Activated naive CD4-positive, alpha-beta T cell treated with anti-CD3 and anti-CD28 coated beads, Interleukin-2, amount 50 U/mL, for 72 hours (primary cell): ENCODE measurements at places on chromosomes 13 and 19. TPM values are rescaled to one million over a fixed set of nuclear protein-coding genes. Genes with fewer than 3 reads are reported as not detected.

DNA sequence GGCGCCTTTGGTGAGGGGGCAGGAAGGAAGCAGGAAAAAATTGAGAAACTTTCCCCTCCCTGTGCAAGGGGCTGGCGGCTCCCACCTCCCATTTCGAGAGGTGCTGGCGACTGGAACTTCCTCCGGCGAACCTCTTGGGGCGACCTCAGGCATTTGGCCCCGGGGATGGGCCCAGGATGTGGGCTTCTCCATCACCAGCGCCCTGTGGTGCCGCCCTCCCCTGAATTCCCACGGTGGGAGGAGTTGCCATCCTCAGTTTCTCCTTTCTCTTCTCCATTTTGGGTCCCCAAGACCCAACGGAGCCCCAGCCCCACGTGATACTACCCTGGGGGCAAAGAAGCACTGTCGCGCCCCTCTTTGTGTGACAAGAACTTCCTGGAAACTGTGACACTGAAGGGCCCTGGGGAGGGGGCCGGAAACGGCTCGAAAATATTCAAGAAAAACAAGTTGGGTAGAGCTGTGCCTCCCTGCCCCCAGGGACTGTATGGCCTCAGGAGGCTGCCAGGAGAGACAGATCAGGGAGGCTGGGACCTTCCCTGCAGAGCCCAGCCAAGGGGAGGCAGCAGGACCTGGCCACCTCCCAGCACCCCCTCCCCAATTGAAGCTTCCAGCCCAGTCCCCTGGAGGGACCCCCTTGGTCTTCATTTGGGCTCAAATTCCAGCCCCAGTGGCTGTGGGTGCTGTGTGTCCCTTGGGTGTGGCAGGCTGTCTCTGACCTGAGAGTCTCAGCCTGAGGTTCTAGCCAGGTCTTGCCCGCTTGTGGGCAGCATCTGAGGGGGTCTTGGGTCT, 16.2 kb upstream of the AP1M2 start:
- peak; percentile 81 for DNase-seq

GRCh38 chr13:20566468-20566897, 474 bp upstream of the IFT88 start:
- no peak for DNase-seq

GRCh38 chr13:66748712-66749111, 481.4 kb downstream of the PCDH9 start:
- DNase-seq: no peak

Gene OR7A10
- not detected for total RNA-seq

- DNase-seq: no peak
Measured at GRCh38 chr13:109700176-109700575, 86.2 kb downstream of the IRS2 start.

Gene ATP8A2
- 0.25 TPM for total RNA-seq

- no peak for DNase-seq
Measured at GRCh38 chr19:37963190-37963936, 56.4 kb downstream of the SIPA1L3 start.

DNA sequence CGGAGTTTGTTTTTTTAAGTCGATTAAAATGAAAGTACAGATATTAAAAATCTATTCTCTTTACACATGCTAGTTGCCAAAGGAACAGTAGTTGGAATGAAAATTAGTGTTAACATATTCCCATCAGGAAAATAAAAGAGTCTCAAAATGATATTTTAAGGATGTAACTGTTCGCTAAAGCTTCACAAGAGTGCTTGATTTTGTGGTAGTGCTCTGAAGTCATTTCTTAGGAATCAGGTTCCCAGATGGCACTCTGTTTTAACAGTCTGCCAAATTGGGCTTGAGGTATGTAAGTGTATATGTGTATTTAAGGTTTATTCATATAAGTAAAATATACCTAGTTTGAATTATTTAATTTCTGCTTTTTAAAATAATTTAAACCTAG, 128.8 kb downstream of the LMO7 start:
- DNase-seq: no peak

DNA sequence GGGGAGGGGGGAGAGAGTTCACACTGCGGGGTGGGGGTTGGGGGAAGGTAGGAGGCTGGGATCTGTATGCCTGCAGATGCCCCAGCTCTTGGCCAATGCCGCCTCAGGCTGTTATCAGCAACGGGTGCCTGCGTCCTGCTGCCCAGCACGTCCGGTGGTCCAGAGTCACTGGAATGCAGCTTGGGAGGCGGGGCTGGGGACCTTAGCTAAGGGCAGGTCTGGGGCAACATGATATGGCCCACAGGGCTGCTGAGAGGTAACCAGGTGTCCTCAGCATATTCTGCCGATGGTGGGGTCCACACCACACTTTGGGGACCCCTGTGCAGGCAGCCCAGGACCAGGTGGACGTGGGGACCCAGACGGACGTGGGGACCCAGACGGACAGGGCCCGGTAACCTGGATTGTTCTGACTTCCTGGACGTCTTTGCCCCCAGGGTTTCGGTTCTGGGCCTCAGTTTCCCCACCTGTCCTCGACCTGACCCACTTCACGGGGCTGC, 668 bp upstream of the ARHGAP45 start:
- DNase-seq: no peak

- DNase-seq: no peak
Measured at GRCh38 chr19:14763497-14764145, 14.7 kb downstream of the ADGRE2 start.

DNA sequence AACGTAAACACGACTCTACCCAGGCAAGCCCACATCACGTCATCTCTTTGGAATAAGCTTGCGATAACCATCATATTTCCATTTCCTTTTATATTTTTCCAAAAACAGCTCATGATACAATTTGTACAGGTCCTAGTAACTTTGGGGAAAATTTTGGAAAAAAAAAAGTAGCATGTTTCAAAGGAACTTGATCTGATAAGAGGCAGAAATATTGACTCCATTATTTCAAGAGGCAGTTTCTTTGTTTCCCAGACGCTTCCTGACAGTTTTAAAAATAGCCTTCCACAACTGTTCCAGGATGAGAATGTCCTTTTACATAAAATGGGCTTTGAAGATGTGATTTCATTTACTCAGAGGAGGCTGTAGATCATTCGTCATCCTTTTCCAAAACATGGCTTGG, 23.1 kb downstream of the KLF2 start:
- no peak for DNase-seq

DNA sequence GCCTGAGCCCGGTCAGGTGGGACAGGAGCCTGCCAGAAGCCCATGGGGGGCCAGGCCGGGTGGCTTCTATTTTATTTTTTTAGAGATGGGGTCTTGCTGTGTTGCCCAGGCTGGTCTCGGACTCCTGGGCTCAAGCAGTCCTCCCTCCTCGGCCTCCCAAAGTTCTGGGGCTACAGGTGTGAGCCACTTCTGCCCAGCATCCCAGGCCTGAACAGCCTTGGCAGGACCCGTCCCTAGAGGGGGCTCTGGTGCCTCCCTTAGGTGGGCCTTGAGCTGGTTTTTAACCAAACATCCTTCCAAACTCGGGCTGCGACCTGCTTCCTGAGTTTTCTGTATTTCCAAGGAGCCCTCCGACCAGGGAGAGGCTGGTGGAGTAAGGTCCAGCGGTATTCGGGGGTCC, 10.5 kb downstream of the COMP start:
- DNase-seq: no peak

Gene CLC
- 1.0 TPM for total RNA-seq

DNA sequence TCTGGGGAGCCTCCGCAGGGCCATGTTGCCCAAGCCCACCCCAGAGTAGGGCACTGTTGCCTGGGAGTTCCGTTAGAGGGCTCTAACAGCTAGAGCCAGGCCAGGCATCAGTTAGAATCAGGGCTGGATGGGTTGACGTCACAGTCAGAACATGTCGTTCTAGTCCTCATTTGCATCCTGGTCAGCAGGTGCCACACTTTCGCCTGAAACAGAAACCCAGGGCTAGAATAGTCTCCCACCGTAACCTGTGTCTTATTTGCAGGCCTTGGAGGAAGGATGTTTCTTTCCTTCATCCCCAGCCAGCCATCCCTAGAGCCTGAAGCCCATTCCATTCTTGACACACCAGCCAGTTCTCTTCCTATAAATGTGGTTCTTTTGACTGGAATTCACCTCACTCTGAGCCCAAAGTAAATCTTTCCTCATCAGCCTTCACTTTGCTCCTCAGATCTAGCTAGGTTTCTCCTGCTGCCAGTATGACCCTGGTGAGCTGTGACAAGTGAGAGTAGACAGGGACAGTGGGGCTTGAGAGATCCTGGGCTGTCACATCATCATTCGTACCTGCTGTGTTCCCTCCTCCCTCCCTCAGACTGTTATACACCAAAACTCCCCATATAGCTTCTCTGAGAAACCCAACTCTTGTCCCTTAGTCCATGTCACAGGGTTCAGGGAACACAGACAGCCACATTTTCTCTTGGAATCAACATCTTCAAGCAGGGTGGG, 12.2 kb upstream of the CCDC97 start:
- DNase-seq: no peak

DNA sequence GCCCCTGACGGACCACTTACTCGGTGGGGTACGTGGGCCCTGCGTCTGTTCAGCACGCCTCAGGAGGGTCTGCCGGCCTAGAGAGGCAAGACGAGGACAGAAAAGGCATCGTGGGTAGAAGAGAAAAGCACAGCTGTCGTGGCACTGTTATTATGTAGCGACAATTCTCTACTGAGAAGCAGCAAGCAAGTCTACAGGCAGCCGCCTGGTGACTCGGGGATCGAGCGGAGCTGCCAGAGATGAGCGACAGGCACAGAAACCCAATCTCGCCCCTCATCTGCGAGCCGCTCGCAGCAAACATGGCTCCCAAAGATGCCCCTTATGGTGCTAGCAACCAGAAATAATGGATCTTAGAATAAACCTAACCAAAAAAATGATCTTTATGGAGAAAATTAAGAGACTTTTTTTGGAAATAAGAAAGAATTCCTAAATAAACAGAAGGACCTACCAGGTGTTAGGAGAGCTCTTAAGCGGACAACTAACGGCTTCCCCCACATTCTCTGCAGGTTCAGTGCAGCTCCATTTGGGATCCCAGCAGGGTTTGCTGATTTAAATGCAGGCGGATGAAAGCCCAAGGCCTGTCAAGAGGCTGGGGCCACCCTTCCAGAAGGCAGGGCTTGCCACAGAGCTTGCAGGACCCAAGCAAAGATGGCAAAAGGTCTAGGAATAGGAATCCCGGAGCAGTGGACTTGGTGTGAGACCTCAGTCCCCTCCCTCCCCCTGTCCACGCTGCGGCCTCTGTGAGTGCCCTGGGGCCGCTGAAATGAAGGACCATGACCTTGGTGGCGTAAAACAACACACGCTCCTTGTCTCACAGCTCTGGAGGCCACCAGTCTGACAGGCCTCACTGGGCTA, 152.6 kb downstream of the KDM4B start:
- DNase-seq: no peak

Gene GRK1
- 0.23 TPM for total RNA-seq

Gene ZNF98
- total RNA-seq: not detected

GRCh38 chr13:66886264-66886663, 343.9 kb downstream of the PCDH9 start:
- no peak for DNase-seq

DNA sequence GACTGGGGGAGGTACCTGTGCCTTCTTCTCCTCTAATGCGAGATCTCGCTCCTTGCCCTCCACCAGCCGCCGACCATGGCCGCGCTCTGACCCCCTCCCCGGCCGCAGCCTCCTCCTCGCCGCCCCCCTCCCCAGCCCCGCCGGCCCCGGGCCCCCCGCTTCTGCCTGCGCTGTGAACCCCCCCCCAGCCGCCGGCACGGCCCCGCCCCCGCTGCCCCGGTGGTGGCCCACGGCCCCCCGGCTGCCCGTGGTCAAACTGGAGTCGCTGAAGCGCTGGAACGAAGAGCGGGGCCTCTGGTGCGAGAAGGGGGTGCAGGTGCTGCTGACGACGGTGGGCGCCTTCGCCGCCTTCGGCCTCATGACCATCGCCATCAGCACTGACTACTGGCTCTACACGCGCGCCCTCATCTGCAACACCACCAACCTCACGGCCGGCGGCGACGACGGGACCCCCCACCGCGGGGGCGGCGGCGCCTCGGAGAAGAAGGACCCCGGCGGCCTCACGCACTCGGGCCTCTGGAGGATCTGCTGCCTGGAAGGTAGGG, at the start of gene CACNG8:
CACNG8 (plus strand) TSS at position 51 of the 545 bp plus-strand sequence.
- DNase-seq: no peak

DNA sequence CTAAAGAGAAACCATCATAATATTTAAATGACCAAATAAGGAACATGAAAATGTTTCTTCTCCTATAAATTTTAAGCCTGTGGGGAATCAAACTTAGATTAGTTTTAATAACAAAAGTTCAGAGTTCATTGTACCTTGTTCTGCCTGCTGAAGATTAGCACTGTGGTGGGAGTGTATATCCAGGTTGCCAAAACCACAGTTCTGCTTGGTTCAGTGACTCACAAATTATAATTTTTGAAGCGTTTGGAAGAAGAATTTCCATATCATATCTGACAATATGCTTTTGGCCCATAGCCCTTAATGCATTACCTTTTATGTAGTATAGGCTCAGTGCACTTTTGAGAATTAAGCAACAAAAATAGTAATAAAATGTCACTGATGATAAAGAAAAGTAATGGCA, 545.2 kb downstream of the GPC6 start:
- no peak for DNase-seq

Gene UBE2L5
- not detected for total RNA-seq

DNA sequence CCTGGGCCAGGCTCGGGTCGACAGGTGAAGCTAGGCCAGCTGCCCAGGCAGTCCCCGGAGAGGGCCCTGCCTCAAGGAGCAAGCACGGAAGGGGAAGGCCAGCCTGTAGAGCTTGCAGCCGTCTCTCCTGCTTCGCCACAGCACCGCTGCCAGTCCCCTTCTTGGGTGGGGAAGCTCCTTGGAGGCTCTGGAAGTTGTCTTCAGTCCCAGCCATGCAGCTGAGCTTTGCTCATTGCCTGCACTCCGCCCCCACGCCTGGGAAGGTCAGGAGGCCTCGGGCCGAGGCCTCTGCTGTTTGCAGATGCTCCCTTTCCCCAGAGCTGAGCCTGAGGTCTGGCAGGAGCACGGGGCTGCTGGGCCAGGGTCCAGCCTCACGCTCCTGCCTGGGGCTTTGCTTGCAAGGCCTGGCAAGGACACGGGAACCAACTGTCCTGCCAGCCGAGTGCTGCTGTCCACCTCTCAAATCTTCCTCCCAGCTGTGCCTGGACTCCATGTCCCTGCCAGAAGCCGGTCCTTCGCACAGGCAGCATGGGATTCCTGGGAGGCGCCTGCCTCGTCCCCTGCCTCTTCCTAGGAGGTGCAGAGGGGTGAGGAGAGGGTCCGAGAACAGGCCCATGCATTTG, 13.3 kb downstream of the PLEKHF1 start:
- DNase-seq: peak; percentile 53
